ENCODE measurements at places on chromosomes 7 and 10. TPM values are rescaled to one million over a fixed set of nuclear protein-coding genes. Genes with fewer than 3 reads are reported as not detected.

The POLR2J3 gene
- total RNA-seq, result 24.7 TPM

DNA sequence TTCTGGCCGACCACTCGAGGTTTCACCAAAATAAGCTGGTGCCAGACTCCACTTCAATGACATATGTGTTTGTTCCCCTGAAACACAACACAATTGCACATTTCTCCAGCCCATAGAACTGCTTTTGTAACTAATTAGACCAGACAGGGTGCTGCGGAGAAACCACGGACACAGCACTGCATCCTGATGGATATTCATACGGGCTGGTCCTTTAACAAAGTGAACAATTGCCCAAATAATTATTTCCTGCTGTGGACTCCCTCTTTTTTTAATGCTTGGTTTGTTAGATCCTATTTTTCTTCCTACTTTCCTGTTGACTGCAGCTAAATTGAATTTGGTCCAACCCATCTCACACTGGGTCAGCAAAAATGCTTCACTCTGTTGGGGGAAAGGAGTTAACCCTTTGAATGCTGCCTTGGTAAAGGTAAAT, 198.6 kb upstream of the BMPER start:
- DNase-seq, result no peak

DNA sequence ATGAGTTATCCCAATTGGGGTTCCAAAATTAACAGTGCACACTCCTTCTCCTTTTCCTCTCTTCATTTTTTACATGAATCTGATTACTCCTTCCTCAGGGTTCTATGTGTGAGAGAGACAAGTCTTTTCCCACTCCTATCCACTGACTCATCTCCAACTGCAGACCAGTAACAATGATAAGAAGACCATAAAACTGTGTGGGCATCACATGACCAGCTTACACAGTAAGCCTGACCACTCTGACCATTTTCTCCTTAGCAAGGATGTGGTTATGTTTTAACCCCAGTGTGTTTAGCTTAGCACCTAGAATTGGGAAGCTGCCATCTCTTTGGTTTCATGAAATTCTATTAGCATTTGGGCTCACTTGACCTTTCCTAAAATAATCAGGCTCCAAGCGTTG, 145.0 kb upstream of the CALCR start:
- DNase-seq, result no peak

The IFIT2 gene
- total RNA-seq, result 0.07 TPM

- no peak for DNase-seq
Measured at GRCh38 chr7:116316838-116317628, 106.7 kb downstream of the TES start.

DNA sequence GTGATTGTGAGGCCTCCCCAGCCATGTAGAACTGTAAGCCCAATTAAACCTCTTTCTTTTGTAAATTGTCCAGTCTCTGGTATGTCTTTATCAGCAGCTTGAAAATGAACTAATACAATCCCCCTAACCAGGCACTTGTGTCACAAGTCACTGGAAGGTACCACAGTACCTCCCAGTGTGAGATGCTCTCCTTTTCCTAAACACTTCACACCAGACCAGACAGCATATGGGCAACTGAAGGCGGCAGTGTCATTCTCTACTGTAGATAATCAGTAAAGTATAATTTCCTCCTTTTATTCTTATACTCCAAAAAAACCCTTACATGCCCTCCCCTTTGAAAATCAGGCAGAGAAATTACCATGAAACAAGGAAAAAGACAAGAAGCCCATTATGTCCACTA, 113.2 kb downstream of the CALN1 start:
- DNase-seq, result no peak

- no peak for DNase-seq
Measured at GRCh38 chr7:132354527-132354926, 221.7 kb downstream of the PLXNA4 start.

GRCh38 chr7:96530786-96531185, 178.9 kb downstream of the SEM1 start:
- no peak for DNase-seq

The EBLN1 gene
- total RNA-seq, result not detected

GRCh38 chr7:103666326-103666725, 220.3 kb upstream of the SLC26A5 start:
- DNase-seq, result no peak

- no peak for DNase-seq
Measured at GRCh38 chr10:11728353-11728752, 13.8 kb upstream of the ECHDC3 start.

DNA sequence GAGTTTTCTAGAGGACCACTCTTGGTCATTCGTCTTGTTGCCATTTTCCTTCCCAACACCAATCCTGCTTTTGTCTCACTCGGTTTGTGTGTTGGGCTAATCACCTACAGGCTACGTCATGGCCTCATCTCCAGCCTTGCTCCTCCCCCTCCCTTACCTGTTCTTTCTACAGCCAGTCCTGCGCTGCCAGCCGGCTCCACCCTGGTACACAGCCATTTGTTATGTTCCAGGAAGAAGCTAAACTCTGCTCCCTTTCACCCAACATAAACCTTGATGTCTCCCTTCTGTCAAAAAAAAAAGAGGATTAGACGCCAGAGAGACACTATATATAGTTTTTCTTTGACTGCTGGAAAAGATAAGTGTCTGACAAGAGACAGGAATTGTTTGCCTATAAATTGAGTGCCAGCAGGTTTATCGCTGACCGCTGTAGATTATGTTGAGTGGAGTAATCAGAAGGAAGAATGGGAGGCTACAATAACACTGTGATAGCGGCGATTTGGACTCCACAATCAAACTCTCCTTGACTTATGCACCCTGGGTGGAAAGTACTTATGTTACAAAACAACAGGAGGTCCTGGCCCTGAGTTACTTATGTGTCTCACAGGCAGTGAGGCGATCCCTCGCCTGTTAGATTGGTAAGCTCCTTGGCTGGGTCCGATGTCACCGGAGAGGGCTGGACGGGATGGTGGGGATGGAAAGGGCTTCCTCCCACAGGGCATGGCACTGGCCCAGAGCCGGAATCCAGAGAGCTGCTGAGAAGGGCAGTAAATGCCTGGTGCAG, 171.3 kb upstream of the BMPER start:
- no peak for DNase-seq

DNA sequence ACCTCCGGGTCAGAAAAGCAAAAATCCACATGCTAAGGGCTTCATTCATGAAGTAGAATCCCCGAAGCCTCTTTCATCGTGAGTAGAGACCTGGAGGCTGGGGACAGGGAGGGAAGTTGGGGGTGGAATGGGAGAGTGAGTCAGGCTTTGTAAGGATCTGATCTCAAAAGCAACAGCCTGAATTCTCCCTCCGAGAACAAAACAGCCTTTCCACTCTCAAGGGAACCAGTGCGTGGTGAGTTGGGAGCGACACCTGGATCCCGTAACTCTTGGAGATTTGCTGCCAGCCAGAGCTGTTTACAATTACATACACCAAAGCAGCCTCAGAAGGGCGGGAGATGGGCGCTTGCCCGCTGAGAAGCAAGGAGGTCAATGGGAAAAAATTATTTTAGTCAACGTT, 10.8 kb downstream of the AFAP1L2 start:
- DNase-seq, result no peak

DNA sequence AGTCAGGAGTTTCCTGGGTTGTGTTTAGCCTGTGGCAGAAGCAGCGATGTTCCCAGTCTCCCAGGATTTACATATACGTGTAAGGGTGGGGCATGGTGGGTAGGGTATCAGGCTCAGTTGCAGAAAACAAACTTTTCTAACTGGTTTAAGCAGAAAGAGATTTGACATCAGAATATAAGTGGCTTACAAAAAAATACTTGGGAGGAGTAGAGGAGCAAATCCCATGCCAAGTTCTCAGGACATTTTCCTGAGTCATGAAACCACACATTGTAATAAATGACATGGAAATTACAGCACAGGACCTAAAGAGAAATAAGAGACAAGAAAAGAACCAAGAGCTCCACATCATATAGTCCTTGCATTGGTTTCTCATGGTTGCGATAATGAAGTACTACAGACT, 26.2 kb upstream of the FRMD4A start:
- DNase-seq, result no peak

- DNase-seq, result no peak
Measured at GRCh38 chr7:28181416-28181815, 821 bp upstream of the JAZF1 start.

Measured in WTC11 (cell line).